RCC 7860 (cell line): ENCODE measurements at places on chromosomes 16 and 17.

- no peak for DNase-seq
Observed at GRCh38 chr16:53668869-53669268, 34.8 kb downstream of the RPGRIP1L start.

DNA sequence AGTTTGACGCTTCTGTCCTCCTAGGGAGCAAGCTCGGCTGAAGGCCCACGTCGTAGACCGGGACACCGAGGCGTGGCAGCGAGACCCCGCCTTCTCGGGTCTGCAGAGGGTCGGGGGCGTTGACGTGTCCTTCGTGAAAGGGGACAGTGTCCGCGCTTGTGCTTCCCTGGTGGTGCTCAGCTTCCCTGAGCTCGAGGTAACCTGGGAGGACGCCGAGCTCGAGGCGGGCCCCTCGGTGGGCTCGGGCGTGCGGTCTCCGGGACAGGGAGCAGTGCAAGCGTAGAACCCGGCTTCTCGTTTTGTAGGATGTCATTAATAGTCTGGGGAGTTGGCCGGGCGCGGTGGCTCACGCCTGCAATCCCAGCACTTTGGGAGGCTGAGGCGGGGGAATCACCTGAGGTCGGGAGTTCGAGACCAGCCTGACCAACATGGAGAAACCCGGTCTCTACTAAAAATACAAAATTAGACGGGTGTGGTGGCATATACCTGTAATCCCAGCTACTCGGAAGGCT, 715 bp downstream of the ENDOV start:
- no peak for DNase-seq

- DNase-seq, result no peak
Observed at GRCh38 chr17:64774888-64775540, 112.9 kb upstream of the SMURF2 start.

GRCh38 chr16:88769617-88770460, 15.2 kb downstream of the PIEZO1 start:
- peak; percentile 35 for DNase-seq

DNA sequence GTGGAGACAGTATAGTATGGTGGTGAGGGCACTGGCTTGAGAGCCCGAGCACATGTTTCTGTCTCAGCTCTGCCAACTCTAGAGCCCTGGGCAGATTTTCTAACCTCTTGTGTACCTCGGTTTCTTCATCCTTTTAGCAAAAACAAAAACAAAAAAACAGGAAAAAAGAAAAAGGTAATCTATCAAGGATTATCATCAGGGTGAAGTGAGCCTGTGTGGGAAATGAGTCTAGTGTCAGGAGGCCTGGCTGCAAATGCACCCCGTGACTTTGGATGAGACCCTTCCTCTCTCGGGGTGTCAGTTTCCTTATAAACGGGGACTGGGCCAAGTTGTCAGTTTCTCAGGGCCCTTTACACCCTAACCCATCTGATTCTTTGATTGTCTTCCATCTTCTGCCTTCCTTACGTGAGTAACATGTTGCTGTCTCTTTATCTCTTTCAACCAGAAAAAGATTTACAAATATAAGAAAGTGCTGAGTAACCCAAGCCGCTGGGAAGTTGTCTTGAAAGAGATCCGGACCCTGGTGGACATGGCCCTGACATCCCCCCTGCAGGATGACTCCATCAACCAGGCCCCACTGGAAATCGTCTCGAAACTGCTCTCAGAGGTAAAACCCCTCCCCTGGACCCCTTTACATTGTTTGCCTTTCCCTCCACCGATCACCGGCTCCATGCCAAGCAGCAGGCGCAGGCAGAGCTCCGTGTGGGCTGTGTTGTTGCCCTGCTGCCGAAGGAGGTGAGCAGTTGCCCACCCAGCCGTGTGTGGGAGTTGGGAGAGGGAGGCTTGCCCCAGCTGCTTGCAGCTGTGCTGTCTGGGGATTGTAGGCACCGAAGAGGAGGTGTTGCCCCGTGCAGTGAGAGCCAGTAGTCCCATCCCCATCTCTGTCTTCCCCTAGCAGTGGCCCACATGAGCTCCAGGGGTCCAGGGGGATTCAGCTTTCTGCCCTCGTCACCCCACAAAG, 127.1 kb upstream of the PLCG2 start:
- no peak for DNase-seq
